ENCODE measurements at places on chromosomes 7 and 10. TPM values are rescaled to one million over a fixed set of nuclear protein-coding genes. Genes with fewer than 3 reads are reported as not detected.
A peak's percentile ranks its signal among the peaks of the same experiment; 100 is the strongest.

DNA sequence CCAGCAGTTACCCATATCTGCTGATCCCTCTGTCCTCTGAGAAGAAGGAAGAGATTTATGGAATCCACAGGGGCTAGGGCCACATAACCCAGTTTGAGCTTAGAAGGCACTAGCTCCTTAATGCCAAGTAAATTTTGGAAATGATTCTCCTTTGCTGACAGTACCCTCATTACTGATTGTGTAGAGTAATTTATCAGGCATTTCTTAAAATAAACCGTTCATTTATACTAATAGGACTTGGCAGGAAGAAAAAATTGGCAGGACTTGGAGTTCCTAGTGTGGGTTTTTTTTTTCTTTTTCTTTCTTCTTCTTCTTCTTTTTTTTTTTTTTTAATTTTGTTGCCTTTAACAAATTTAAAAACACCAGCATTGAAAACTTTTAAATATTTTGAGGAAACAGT lies 645.7 kb downstream of the SUGCT start:
- DNase-seq, result no peak

SLC26A3 gene
- 0.11 TPM for polyA plus RNA-seq

INTS1 gene
- polyA plus RNA-seq, result 287 TPM

DNA sequence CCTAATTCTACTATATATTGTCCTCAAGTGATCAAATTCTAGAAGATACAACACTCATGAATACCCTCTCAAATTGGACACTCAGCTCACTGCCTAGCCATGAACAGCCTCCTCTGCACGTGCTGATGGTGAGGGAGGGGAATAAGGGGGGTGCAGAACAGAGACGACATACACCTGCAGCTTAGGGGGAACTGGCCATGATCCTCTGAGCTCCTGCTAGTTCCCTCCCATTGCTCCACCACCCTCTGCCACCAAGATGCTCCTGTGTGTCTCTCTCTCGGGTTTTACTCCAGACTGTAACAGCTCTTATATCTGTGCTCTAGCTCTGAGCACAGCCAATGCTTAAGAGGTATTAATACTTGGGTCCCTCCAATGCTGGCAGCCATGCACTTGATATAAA lies 70.7 kb downstream of the VOPP1 start:
- DNase-seq, result peak; percentile 37

DNA sequence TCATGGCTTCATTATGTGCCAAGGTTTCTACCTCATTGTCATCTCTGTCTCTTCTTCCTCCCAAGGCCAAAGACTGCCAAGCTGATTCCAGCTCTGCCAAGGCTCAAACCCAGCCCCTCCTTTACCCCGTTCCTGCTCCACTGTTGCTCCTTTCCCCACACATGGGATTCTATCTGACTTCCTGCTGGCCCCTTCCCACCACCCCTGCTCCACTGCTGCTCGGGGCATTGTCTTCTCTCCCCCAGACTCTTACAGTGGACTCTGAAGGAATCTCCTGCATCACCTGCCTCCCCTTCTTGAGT lies 86.3 kb downstream of the COBL start:
- no peak for DNase-seq

SPDYE6 gene
- polyA plus RNA-seq, result 0.16 TPM

DNA sequence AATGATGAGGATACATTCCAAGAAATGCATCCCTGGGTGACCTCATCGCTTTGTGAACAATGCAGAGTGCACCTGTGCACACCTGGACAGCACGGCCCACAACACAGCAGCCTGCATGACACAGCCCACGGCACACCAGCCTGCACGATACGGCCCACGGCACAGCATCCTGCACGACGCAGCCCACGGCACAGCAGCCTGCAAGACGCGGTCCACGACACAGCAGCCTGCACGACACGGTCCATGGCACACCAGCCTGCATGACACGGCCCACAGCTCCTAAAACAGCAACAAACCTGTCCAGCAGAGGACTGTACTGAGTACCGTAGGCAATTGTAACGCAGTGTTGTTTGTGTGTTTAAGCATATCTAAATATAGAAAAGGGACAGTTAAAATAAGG lies 134.7 kb upstream of the PPP2R2D start:
- DNase-seq, result no peak

TMEM213 gene
- 0.25 TPM for polyA plus RNA-seq

DNA sequence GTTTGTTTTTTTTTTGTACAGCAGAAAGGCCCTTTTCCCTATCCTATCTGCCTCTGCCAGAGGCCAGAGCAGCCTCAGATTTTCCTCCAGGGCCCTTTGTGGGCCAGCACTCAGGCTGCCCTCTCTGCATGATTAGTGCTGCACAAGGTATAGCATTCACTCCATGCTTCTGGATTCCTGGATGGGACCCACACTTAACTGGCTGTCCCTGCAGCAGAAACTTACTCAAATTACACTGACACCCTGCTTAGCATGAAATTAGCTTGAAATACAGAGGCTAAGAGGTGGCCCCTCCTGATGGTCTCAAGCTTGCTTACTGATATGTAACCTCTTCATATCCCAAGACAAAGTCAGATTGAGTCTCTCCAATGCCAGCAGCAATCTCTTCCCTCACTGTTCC lies 239.3 kb downstream of the SORCS1 start:
- no peak for DNase-seq

DNA sequence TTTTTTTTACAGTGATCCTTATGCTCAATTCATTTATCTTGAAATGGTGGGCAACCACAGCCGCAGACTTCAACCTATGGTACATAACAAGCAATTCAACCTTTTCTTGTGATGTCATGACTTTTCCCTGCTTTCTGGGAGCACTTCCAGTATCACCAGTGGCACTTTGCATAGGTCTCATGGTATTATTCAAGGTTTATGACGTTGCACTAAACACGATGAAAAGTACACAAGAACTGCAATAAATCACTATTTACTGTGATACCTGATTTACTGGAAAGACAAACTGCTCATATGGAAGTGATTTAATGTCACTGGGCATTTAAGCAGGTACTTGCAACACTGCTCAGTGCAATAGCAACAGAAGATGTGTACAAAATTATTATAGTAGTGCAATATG lies 251.7 kb upstream of the CXCL12 start:
- no peak for DNase-seq

FFAR4 gene
- polyA plus RNA-seq, result 0.25 TPM

GRCh38 chr10:76119515-76119914 lies 688.1 kb downstream of the LRMDA start:
- DNase-seq, result no peak

DNA sequence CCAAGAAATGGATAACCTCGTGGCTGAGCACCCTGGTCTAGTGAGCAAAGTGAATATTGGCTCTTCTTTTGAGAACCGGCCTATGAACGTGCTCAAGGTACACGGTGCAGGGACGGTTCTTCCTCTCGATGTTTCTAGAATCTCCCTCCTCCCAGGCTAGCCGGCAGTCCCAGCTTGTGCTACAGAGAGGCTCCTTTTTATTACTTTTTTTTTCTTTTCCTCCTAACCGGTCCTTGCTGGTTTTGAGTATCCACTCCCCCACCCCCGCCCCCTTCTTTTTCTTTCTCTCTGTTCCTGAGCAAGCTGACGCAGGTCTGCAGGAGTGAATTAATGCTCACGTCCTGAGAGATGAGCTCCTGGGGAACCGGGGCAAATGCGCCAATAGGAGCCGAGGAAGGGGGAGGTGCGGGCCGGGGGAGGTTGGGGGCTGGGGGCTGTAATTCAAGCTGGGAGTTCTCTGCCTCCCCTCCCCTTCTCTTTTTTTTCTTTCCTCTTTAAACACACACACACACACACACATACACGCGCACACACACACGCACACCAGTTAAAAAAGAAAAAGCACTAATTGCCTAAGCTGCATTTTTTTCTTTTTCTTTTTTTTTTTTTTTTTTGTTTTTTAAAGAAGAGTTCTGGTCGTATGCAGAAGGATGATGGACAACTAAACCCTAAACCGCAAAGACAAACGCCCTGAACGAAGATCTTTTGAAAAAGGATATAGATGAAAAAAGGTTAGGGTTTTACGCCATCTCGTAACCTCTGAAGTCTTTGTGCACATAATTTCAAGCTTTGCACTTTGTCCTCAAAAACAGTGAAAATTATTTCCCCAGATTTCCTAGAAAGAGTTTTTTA lies 6.6 kb downstream of the CPA2 start:
- peak; percentile 58 for DNase-seq

STEAP2 gene
- 11.4 TPM for polyA plus RNA-seq

DNA sequence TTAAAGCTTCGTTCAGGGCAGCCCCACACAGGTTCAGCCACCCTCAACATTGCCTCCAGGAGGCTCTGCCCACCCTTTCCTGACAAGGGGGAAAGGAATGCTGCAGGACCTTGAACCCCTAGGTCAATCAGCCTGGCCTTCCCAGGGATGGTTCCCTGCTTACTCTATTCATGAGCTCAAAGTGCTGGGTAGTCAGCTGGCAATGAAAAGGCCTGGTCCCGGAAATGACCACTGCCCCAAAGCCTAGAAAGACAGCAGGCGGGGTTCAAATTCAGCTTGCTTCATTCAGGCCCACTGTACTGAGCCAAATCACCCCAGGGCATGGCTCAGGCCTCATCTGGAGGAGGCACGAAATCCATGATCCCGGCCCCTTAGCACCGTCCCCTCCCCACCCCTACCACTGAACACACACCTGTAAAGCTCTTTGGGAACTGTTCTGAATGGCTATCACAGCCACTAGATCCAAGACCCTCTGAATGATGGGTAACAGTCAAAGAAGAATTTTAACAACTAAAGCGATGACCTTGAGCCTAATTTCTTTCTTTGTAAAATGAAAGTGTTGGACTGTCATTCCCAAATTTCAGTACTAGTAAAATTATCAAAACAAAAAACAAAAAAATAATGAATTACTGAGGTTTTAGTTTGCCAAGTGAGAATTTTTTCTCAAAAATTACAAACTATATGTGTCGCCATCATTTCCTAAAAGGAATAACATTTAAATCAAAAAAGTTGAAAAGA lies 1.0 kb downstream of the URGCP start:
- DNase-seq, result no peak

TMEM229A gene
- polyA plus RNA-seq, result 0.02 TPM

ASB10 gene
- polyA plus RNA-seq, result 0.05 TPM

ZNF736 gene
- 8.0 TPM for polyA plus RNA-seq

GRCh38 chr7:40885503-40885902 lies 750.7 kb downstream of the SUGCT start:
- no peak for DNase-seq

GRCh38 chr10:10313149-10313835 lies 704.4 kb upstream of the CELF2 start:
- DNase-seq, result no peak

DNA sequence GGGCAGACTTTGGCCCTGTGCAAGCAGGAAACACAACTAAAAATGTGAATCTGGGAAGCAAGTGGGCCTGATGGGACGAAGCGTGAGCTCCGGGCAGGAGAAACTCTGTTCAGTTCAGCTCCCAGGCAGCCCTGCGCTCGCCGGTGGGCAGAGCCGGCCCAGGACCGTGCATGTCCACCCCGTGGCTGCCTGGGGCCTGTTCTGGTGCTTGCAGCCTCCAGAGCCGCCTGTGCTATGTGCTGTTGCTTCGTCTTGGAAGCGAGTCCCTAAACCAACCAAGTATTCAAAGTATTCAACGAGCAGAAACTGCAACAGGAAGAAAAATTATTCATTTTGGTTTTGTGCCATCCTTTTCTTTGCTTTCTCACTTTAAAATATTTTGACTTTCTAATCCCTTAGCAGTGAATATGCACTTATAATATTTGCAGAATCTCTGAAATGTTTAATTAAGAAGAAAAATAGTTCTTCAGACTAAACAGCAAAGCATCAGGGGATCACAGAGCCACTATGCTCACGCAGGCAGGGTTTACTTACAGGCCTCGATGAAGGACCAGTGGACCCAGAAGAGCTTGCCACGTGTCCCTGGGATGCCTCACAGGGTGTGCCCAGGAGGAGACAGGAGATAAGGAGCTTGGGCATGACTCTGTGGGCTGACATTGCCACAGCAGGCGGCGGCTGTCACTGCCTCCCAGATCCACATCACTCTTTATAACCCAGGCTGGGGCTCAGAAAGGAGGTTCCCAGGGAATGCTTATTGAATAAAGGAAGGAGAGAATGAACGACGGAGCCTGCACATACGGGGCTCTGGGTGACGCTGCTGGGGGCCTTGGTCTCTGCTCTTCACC lies 45.6 kb downstream of the VIPR2 start:
- no peak for DNase-seq

DNA sequence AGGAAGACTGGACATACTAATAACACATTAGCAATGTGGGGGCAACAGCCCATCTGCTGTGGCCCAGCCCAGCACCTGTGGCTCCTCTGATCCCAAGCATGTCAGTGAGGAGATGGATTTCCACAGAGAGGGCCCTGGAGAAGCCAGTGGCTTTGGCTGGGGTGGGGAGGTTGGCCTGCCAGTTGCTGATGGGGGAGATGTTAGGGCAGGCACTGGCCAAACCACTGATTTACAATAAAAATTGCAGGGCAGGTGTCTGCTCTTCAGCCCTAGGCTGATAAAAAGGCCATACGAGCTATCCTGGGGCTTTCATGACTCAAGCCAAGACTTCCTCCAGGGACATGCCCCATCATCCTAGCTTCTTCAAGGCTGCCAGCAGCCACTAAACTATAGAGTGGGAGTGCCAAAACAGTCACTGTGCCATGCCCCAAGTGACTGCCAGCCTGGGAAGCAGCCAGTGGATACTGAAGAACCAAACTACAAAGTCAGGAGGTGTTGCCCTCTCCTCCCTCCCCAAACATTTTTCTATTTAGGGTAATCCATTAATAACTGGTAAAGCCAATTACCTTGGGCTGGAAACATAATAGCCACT lies 37.8 kb downstream of the DPCD start:
- DNase-seq, result no peak

ACTR3C gene
- polyA plus RNA-seq, result 2.9 TPM

- DNase-seq, result no peak
These were observed 4.8 kb downstream of the PITRM1 start for GRCh38 chr10:3167611-3168330.

DNA sequence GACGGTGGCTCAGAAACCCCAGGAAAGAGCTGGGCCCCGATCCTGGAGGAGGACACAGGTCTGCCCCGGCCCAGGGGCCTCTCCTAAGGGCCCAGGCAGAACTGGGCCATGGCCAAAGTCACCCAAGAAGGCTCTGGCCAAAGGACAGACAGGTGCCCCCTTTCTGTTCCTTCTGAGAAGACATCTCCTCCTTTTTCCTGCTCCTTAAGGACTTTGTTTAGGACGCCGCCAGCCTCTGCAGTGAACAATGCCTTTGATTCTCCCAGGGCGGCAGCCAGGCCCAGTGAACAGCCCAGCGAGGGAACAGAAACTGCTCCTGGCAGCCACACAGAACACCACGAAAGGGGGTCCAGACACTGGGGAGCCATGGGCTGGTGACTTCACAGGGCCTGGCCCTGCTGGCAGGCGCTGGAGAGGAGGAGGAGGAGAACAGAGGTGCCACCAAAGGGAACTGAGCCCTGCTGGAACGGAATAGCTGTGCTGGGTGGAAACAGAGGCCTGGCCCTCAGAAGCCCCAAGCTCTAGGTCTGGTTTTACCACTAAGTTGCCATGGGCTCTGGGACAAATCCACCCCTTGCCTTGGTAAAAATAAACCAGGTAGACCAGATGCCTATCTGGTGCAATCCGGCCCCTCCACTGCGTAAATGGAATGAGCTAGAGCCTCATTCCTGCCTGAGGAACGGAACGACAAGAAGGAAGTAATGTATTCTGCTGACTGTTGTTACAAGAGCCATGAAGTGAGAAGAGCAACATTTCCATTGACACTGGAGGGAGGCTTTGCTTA lies 163.3 kb upstream of the RHEB start:
- no peak for DNase-seq

- no peak for DNase-seq
These were observed 905 bp downstream of the ASB13 start for GRCh38 chr10:5665373-5666007.

- no peak for DNase-seq
These were observed 46.7 kb upstream of the DLG5 start for GRCh38 chr10:77973276-77973675.
